IMR-90 (cell line): ENCODE measurements at places on chromosomes 7 and 10.
A peak's percentile ranks its signal among the peaks of the same experiment; 100 is the strongest.

DNA sequence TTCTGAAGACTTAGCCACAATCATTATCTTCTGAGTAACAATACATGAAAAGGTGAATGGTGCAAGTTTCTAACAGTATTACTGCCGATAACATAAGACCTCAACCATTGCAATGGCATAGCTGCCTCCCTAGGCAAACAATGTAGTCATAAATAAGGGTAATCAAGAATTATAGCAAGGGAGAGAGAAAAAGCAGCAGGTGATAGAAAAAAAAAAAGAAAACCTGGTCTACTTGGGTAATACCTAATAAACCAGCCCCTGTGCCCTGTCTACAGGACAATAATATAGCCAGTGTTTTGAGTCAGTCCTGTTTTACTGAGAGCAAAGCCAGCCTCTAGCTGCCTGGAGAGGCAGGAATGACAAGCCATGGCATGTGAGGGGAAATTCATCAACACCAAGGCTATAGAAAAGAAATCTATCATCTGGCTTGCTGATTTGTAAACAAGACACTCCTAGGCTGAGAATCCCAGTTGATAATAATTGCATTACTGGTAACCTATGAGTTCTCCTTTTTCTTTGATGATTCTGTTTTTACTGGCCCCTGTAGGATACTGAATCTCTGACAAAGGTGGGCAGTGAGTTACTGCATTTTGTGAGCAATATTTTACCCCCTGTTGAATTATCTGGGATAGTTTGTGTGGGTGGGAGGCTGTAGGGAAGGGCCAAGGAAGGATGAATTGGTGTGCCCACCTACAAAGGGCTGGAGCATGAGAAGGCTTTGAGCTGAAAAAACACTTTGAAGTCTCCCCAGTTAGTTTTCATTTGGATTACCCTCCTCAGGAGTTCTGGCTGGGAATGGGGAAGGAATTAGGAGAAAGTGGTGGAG lies 1.7 kb upstream of the WEE2 start:
- DNase-seq: no peak

GRCh38 chr10:113390896-113391295 lies 162.0 kb upstream of the HABP2 start:
- DNase-seq: no peak

- peak; percentile 57 for DNase-seq
These were observed 179.2 kb upstream of the MBL2 start for GRCh38 chr10:52951824-52952223.

- peak; percentile 32 for DNase-seq
These were observed 782 bp downstream of the IFIT5 start for GRCh38 chr10:89414879-89415821.

- DNase-seq: peak; percentile 12
These were observed 199.2 kb downstream of the JCAD start for GRCh38 chr10:29860166-29860565.

DNA sequence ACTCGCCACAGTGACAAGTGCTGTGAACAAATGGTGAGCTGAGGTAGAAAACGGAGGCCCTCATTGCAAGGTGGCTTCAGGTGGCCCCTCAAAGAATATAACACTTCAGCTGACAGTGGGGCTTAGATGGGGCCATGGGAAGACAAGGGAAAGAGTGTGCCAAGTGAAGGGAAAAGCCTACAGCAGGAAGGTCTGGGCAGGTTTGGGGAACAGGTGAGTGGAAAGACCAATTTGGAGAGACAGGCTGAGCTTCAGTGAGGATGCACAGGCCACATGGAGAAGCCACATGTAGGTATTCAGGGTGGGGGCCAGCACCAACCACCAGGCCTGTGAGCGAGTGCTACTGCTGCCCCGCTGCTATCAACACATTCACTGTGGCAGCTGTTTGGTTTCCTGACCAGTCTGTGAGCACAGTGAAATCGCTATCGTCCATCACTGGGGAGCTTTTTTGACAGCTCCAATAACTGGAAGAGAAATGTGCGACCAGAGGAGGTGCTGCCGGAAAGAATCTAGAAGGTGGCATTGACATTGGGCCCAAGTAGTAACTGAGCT lies 3.4 kb downstream of the POLD2 start:
- DNase-seq: no peak

DNA sequence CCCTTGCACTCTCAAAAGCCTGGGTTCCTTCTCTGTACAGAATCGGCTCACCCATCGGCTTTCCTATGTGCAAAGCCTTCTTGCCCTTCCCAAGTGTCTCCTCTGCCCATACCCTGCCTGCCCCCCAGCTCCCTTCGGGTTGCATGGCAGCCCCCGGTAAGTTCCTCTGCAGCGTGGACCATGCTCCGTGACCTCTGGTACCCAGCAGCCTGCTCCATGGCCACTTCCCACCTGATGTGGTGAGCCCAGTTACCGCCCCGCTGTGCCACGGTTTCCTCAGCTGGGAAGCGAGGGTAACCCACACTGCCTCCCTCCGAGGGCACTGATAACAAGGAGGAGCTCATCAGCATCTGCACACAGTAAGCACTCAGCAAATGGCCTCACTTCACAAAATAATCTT lies 106.8 kb upstream of the DDC start:
- no peak for DNase-seq
